Hypothalamus (tissue), 51 donors: ENCODE measurements at places on chromosomes 4 and X.

DNA sequence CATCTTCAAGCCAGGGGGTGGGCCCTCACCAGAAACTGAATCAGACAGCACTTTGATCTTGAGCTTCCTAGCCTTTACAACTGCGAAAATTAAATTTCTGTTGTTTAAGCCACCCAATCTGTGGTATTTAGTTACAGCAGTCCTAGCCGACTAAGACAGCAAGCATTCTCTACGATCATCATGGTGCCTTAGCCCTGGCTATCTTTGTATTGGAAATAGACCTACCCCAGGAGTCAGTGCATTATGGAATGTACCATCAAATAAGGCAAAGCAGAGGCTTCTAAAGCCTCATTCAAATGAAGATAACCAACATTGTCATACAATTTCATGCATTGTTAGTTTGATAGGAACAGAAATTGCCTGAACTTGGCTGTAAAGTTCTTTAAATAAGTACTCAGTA lies 75.0 kb downstream of the PARM1 start:
- no peak for DNase-seq

- no peak for DNase-seq
Measured at GRCh38 chr4:6299875-6300274, 30.2 kb downstream of the WFS1 start.

GRCh38 chrX:23451266-23451665 lies 116.6 kb downstream of the PTCHD1 start:
- no peak for DNase-seq

DNA sequence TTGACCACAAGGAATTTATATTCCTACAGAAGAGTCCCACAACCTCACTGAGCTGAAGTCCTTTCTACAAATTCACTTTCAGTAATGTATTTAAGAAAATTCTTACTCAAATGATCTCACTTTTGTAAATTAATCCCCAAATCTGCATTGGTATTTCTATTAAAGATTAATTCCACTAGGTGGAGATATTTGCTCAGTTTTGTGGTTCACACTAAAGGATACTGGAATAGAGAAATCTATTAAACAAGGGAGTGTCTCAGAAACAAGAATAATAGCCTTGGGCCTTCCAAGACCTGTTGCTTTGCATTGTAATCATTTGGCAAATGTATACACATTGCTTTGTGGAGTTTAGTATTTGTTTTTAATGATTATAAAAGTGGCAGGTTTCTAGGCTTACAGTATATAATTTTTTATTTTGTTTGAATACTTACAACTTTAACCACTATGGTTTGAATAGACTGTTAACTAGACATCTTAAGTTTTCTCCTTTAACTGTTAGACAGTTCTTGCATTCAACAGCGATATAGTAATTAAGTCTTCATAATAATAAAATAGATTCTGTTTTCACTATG lies 25.9 kb downstream of the CFAP299 start:
- no peak for DNase-seq

- no peak for DNase-seq
Measured at GRCh38 chr4:44914748-44915147, 188.4 kb upstream of the GNPDA2 start.
